ENCODE measurements at places on chromosomes 1 and 21.

- DNase-seq, result no peak
These were observed 278.4 kb downstream of the USH2A start for GRCh38 chr1:216144661-216145450.

DNA sequence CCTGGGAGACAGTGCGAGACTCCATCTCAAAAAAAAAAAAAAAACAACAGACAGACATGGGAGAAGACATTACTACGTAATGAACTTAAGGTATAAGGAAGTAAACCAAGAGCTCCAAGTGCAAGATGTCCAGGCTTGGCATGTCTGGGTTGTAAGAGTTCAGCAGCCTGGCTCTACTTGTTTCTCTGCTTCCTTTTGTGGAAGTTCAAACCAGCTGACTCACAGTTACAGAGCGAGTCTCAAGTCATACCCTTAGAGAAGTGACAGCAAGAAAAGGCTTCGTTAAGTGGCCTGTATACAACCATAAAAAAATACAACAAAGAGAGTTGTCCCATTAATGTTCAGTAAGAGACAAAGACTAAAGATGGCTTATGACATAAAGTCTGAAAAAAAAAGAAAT is 1.3 kb downstream of the RIT1 start:
- DNase-seq, result no peak

DNA sequence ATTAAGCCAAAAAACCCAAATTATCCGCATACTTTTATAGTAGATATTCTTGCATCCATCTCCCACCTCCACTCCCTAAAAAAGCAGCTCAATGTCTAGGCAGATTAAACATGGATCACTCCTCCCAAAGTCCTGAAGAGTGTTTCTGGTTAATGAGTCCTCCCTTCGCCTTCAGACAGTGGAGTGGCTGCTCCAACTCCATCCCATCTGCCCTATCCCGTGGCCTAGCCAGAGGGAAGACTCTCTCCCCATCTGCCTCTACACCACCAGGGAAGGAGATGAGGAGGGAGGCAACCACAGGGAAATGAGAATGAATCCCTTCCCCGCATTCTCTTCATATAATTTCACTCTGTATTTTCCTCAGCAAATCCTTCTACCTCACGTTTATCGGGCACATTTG is 103.8 kb downstream of the SLC45A1 start:
- DNase-seq, result no peak

DNA sequence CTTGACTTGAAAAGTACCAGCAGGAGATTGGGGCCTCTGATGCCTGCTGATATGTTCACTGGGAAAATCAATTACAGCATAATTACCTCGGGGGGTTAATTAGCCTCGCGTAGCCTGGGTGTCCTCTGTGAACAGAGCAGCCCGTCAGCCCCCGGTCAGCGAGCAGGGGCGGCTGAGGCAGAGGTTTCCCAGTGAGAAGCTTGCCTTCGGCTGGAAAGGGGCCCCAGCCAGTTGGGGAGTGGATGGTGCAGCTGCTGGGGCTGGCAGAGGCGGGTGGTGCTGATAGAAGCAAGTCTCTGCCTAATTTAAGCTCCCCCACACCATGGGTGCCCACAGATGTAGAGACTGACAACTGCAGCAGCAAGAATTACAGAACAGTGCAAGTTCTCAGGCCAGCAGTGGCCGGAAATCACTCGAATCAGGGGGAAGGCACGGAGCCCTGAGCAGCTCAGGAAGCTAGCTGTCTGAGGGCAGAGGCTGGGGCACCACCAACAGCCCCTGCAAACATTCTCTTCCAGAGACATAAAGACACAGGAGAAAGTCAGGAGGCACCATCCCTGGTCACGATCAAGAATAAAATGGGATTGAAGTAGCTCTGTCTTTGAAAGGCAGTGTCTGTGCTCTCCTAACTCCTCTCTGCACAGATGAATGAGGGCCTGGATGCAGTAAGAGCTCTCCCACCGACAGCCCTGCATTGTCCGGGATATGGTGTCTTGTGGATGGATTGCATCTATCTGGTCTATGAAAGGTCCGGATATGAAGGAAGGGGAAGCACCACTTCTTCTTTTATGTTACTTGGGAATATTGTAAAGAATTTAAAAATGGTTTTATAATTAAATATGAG is 166.5 kb upstream of the CD34 start:
- DNase-seq, result no peak
